ENCODE measurements at places on chromosomes 3 and 15. TPM values are rescaled to one million over a fixed set of nuclear protein-coding genes. Genes with fewer than 3 reads are reported as not detected.

Gene SLC28A1
- polyA plus RNA-seq: not detected

Gene SERINC4
- not detected for polyA plus RNA-seq

Gene IL12A
- 1.3 TPM for polyA plus RNA-seq

Gene RAD51
- 19.5 TPM for polyA plus RNA-seq

Gene GOLGA6L7
- 0.47 TPM for polyA plus RNA-seq

Gene KNL1
- polyA plus RNA-seq: 16.7 TPM

Gene C3orf20
- not detected for polyA plus RNA-seq
